ENCODE measurements at places on chromosomes 6 and 20.
A peak's percentile ranks its signal among the peaks of the same experiment; 100 is the strongest.

GRCh38 chr6:56403745-56404144 is 156.4 kb upstream of the COL21A1 start:
- no peak for DNase-seq

DNA sequence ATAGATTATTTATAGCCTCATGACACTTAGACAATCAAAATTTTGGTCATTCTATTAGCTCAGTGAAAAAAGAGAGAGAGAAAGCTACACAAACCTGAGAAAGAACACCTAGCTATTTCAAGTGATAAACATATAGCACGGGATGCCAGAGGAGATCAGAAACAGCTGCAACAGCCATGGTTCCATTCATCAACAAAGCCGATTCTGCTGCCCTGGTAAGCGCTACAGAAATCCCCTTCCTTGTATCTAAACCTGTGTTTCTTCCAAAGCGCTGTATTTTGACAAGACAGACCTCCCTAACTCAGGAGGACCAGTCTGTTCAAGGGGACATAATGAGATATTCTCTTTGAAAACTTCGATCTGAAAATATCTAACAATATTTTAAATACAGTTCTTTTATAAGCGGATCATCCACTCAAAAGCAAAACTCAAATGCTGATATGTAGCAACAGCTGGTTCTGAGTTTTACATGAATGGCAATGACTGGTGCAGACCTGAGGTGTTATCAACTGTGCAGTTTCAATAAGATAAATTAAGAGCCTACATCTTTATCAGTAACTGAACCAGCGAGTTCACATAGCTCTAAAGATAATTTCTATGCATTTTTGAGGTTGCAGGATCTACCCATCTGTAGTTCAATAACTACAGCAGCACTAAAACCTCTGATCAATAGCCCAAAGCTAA is 447.8 kb downstream of the FRK start:
- DNase-seq = no peak

- DNase-seq = no peak
Observed at GRCh38 chr6:13427316-13427715, 60.1 kb downstream of the GFOD1 start.

- no peak for DNase-seq
Observed at GRCh38 chr20:3699037-3699436, 13.4 kb downstream of the SIGLEC1 start.

DNA sequence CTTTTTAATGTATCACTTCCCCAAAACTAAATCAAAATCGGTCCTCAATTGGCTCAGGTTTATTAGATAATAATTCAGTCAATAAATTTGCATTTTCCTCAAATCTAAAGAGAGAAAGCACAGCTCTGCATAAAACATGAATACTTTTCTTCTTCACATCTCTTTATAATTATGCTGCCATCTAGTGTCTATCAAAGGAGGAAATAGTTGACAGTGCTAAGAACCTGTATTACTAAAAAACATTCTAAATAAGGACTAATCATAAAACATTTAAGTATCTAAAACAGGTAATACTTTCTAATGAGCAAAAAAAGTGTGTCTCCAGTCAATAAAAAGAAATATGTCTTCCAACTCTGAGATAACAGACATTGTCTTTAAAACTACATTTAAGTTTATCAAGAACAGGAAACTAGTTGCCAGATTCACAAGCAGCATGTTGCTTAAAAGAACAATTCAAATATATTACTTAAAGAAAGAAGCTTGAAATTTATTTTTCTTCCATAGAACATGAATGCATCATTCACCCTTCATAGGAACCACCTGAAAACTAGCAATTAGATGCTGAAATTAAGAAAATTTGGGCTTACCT is 56.5 kb upstream of the DST start:
- no peak for DNase-seq

DNA sequence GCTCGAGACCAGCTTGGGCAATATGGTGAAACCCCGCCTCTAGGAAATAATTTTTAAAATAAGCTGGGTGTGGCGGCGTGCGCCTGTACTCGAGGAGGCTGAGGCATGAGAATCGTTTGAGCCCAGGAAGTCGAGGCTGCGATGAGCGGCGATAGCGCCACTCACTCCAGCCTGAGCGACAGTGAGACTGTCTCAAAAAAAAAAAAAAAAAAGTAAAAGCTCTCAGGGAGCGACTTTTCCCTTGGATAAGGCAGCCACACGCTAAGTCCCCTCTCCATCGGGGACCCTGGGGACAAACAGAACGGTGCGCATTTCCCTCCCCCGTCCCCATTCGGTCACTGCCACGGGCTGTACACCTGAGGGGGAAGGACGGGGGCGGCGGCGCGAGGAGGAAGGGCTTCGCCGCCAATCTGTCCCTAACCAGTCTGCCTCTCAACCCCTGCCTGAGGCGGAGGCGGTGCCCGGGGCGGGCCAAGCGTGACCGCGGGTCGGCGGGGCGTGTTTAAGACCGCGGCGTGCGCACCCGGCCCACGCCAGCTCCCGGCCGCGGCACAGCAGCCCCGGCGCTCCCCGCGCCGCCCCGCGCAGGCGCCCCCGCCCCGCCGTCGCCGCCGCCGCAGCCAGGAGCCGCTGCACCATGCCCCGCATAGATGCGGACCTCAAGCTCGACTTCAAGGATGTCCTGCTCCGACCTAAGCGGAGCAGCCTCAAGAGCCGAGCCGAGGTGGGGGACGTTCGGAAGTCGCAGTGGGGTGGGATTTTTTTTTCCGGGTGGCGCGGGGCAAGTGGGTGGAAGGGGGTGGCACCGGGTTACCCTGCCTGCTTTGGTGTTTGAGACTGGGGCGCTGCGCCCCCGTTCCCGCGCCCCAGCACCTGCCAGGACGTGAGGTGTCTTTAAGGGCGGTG is at the start of gene GMPR:
Gene GMPR, plus strand, starts transcription at position 531 of the 906 bp plus-strand sequence. Its CDS starts 107 bp downstream, at position 638.
- peak; percentile 58 for DNase-seq

- DNase-seq = no peak
Observed at GRCh38 chr20:62907384-62908317, 18.7 kb downstream of the DIDO1 start.

DNA sequence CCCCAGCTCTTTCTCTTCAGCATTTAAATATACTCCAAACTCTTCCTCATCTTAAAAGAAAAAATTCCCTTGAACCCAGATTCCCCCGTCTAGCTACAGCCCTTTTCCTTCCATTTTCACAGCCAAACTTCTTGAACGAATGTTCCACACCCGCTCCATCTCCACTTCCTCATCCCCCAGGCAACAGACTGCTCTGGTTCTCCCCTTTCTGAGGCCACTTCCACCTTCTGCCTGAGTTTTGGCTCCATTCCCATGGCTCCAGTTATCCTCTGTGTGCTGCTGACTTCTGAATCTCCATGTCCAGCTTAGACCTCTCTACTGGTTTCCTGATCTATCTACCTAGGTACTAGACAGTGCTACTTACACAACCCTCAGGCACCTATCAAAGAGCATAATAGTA is 106.4 kb downstream of the RALGAPA2 start:
- DNase-seq = no peak

DNA sequence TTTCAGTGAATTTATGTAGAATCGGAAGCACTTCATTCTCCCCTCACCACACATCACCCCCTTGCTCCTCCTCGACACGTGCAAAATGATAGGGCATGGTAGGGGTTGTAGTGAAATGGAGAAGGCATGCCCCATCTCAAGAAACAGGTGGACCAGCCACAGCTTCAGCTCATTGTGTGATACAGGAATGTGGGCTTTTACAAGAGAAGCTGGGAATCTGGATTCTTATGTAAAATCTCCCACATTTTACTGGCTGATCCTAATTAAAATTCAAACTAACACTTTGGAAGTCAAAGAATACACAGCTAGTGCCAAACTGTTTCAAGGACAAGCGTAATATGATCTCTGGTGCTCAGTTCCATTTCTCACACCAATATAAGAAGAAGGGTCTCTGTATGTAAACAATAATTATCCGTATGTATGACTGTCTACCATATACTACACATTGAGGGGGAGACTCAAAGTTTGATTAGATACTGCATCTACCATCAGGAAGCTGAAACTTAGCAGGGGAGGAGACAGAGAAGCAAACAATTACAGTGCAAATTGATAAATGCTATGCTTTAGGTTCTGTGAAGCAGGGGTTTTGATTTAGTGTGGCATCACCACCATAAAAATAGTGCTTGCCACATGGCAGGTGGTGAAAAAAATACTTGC is 24.3 kb upstream of the KIAA0408 start:
- no peak for DNase-seq

DNA sequence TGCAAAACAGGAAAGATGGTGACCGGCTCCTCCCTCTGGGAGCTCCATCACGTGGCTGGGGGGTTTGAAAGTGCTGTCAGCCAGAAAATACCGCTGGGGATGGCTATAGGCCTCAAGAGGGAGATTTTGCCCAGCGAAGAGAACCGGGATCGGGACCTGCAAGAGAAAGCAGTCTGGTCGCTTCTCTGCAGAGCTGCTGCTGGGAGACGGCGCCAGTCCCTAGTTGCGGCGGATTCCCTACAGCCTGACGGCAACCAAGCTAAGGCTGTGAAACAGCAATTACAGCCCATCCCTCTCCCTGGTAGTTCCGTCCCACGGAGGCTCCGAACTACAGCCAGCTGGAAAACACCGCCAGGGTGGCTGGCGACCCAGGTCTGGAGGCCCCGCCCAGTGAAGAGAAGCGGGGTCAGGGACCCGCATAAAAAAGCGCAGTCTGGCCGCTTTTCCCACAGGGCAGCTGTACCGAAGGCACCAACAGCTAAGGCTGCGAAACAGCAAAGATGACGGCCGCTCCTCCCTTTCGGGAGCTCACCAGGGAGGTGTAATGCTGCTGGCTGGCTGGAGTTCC is 238.1 kb upstream of the IRAK1BP1 start:
- no peak for DNase-seq

DNA sequence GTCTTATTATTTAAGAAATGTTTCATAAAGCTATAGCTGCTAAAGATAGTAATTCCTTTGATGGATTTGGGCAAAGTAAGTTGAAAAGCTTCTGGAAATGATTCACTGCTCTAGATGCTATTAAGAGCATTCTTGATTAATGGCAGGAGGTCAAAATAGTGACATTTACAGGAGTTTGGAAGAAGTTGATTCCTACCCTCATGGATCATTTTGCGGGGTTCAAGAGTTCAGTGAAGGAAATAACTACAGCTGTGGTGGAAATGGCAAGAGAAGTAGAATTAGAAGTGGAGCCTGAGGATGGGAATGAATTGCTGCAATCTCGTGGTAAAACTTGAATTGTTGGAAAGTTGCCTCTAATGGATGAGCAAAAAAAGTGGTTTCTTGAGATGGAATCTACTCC is 316.1 kb downstream of the UTRN start:
- DNase-seq = no peak

DNA sequence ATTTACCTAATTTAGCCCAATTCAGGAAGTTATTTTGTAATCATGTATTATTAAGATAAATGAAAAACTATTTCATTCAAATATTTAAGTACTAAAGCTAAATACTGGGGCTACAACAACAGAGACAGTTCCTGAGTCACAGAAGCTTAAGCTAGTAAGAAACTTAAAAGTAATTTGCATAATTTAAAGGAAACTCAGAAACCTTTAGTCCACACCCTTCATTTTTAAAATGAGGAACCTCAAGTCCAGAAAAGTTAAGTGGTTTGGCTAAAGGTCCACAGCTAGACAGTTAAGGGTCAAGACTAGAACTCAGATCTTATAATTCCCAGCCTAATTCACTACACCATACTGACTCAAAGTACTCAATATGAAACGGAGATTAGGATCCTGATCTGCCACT is 7.2 kb downstream of the LMBRD1 start:
- DNase-seq = no peak

GRCh38 chr6:52596371-52597028 is 19.6 kb upstream of the TRAM2 start:
- DNase-seq = no peak

- DNase-seq = no peak
Observed at GRCh38 chr6:144321839-144322591, 36.9 kb downstream of the UTRN start.

DNA sequence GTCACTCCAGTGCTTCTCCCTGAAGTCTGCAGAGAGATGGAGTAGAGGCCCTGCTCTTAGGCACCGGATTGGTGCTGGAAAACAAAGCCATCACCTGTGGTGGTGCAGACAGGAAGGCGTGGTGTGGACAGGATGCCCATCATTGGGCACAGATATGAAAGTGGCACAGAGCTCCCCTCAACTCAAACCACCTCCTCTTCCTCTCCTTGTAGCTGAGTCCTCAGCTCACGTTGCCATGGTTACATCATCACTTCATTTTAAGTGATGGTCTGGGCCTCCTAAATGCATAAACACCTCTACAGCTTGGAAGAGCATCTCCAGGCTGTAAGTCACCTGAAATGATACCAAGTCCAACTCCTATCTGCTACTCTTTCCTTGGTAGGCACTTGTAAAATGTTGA is 8.0 kb upstream of the RTF2 start:
- peak; percentile 26 for DNase-seq

GRCh38 chr6:33989016-33989854 is 156.7 kb downstream of the GRM4 start:
- DNase-seq = no peak

DNA sequence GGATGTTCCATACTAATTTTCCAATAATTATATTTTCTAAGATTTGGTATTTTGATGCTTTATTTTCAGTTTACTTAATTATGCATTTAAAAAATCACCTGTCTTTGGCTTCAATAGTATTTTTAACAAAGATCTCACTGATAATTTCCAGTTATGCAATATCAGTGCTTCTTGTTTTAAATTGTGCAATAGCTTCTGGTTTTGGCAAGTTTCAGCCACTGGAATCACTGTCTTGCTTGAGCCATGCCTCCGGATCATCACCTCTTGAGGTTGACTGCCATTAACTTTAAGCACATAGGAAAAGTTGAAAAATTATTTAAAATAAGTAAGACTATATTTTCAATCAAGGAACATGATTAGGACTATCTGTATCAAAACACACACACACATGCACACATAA is 1242.1 kb downstream of the HACE1 start:
- no peak for DNase-seq

DNA sequence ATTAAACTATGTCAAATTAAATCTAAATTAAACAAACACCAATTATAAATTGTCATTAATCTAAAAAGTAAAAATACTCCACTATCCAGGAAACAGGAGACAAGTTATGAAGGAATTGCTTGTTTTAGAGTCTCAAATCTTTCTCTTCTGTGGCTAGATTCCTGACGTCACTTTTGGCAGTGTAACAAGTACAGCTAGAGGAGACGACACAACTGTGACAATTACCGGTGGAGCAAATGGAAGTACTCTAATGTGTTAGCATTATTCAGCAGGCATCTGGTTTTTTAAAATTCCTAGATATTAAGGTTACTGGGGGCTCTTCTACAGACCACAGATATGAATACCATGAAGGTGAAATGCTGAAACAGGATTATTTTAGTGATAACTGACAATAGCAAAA is 1042.7 kb downstream of the EPHA7 start:
- DNase-seq = no peak

DNA sequence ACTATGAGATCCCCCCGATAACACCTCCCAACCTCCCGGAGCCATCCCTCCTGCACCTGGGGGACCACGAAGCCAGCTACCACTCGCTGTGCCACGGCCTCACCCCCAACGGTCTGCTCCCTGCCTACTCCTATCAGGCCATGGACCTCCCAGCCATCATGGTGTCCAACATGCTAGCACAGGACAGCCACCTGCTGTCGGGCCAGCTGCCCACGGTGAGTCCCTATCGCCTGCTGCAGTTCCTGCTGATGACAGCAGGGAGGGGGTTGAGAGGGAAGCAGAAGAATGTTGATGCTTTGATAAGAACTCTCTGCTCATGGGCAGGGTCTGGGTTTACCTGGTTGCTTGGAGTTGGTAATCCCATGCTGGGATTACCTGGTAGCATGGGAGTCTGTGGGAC is 91.9 kb downstream of the TOX2 start:
- DNase-seq = no peak

Data from T-helper 9 cell (primary cell).